ENCODE measurements at places on chromosomes 11 and 22.

DNA sequence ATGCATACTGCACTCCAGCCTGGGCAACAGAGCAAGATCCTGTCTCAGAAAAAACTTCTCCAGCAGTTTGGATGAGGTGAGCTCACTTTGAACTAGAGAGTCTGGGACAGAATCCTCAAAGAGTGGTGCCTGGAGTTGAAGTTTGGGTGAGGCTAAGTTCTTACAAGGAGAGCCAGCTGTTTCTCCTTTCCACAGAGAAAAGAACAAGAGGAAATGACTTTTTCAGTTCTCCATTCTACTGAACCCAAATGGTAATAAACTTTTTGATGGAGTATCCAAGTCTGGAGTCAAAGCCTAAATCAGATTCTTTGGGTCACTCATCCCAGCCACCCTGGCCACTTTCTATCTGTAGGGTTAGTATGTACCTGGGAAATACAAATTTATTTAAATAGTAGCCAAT lies 102.7 kb downstream of the TRAF6 start:
- no peak for DNase-seq

GRCh38 chr11:65500387-65501185 lies 1.7 kb downstream of the MALAT1 start:
- DNase-seq = no peak

- DNase-seq = no peak
Measured at GRCh38 chr11:129455756-129456655, 80.4 kb downstream of the BARX2 start.

GRCh38 chr22:28341001-28341400 lies 338.6 kb downstream of the TTC28 start:
- no peak for DNase-seq

Measured in NCI-H345 (cell line).